Astrocyte (in vitro differentiated cells and primary cell): ENCODE measurements at places on chromosomes 3 and 15.

DNA sequence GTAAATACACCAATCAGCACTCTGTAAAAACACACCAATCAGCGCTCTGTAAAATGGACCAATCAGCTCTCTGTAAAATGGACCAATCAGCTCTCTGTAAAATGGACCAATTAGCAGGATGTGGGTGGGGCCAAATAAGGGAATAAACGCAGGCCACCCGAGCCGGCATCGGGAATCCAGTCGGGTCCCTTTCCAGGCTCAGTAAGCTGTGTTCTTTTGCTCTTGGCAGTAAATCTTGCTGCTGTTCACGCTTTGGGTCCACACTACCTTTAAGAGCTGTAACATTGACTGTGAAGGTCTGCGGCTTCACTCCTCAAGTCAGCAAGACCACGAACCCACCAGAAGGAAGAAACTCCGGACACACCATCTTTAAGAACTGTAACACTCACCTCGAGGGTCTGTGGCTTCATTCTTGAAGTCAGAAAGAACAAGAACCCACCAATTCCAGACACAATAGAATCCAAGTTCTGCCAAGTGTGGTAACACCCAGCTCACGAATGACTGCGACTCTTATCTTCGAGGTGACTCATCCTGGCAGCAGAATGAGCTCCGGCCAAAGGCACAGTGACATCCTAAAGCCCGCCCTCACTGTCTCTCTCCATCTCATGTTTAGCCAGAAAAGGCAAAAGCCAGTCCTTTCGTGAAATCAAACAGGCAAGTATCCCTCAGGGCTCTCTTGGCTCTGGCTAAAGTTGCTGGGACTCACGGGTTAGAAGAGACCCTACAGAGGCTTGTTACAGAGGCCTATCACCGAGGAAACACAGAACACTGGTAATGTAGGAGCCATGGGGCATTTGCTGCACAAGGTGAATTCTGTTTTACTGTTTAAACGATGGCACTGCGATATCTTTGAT lies 155.2 kb downstream of the FAM43A start:
- DNase-seq: peak; percentile 66

DNA sequence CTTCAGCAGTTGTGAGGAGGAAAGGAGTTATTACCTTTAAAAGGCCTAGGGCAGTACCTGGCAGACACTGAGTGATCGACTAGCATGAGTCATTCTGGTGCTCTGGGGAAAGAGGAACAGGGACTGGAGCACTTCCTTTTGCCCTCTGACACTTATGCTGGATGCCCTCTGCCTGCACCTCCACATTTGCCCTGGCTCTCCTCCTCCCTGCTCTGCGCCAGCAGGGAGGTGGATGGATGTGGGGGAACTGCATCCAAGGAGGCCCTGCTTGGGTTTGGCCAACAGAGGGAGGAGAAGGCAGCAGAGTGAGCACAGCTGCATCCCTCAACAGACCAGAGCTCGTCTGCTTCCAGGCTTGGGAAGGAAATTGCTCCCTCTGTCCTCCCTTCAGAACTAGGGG lies 75.0 kb downstream of the SEMA5B start:
- DNase-seq: no peak

GRCh38 chr3:38723569-38724391 lies 74.3 kb upstream of the SCN5A start:
- peak; percentile 7 for DNase-seq

- DNase-seq: peak; percentile 44
Observed at GRCh38 chr3:124928333-124929202, 6.0 kb downstream of the MUC13 start.

- no peak for DNase-seq
Observed at GRCh38 chr3:127037418-127037841, 54.5 kb downstream of the PLXNA1 start.

- no peak for DNase-seq
Observed at GRCh38 chr3:50610992-50611463, 546 bp downstream of the CISH start.

DNA sequence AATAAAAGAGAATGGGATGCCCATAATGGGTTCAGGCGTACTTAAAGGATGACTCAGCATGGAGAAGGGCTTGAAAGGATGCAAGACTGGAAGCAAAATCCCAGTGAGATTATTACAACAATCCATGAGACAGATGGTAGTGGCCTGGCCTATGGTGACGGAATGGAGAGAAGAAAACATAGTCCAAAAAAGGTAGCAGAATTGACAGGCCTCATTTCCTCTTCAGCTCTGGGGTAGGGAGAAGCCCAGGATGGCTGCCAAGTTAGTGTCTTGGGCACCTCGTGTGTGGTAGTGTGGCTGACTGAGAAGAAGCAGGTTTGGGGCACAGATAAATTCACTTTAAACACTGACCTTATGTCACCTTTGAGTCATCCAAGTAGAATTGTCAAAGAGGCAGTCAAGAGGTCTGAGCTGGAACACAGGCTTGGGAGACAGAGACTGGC lies 18.1 kb downstream of the MB21D2 start:
- peak; percentile 91 for DNase-seq

DNA sequence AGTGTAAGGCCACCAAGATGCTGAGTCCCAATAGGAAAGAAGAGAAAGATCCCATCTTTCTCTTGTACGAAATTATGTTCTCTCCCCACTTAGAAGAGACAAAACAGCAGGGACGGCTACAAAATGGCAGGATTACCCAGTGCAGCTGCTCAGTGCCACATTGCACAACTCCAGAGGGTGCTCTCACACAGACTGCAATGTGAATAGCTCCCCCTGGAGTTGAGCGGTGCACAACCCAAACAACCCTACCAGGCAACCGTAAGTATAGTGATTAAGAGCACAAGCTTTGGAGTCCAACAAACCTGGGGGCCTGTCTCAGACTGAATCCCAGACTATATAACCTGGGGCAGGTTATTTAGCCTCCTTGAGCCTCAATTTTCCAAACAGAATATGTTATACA lies 3.1 kb upstream of the BHLHE40 start:
- peak; percentile 49 for DNase-seq

- no peak for DNase-seq
Observed at GRCh38 chr15:40436892-40437751, 3.6 kb upstream of the BAHD1 start.

GRCh38 chr3:24937780-24938179 lies 443.1 kb upstream of the THRB start:
- DNase-seq: no peak

DNA sequence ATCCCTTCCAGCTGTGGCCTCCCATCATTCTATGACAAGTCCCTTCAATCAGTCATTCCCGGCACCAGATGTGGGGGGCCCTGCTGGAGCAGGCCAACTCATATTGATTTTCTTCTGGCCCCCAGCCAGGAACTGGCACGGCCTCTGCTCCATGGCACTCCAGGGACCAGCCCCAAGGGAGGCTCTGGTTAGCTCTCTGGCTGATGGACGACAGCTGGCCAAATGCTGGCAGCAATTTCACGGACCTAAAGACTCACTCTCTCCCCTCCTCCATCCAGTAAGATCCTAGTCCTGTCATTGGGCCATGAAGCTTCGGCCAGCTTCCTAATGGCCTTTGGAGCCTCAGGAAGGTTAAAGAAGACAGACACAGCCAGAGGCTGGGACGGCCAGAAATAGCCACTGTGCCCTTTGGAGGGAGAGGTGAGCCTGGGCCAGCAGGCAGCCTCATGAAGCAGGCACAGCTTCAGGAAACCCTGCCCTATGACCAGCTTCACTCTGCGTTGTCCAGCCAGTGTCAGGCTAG lies 131.0 kb downstream of the MEX3B start:
- no peak for DNase-seq
